ENCODE measurements at places on chromosomes 7 and 10.

DNA sequence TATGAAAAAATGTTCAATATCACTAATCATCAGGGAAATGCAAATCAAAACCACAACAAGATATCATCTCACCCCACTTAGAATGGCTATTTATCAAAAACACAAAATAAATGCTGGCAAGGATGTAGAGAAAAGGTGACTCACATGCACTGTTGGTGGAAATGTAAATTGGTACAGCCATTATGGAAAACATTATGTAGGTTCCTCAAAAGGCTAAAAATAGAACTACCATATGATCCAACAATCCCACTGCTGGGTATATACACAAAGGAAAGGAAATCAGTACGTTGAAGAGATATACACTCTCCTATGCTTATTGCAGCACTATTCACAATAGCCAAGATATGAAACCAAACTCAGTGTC, 50.2 kb downstream of the CDK1 start:
- DNase-seq: no peak

DNA sequence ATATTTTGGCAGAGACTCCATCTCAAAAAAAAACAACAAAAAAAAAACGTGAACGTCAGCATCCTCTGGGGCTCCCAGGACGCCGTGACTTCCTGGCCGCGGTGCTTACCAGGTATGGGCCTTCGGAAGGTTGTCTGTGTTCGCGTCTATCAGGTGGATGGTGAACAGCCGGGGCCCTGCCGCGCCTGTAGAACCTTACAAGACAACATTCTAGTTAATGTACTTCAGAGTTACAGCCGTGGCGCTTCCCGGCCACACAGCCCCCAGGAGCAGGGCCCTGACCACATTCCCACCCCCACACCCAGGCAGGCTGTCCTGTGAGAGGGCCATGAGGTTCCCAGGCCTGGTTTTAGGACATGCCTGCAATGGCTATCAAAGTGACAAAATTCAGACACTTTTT, 111.0 kb downstream of the SMURF1 start:
- DNase-seq: no peak

- no peak for DNase-seq
Observed at GRCh38 chr7:56077681-56078080, 13.6 kb downstream of the SUMF2 start.

- no peak for DNase-seq
Observed at GRCh38 chr10:27192284-27192683, 37.1 kb downstream of the MASTL start.

GRCh38 chr10:86751477-86751876, 4.9 kb upstream of the BMPR1A start:
- no peak for DNase-seq

- DNase-seq: no peak
Observed at GRCh38 chr10:45461034-45461433, 87.0 kb downstream of the ALOX5 start.

GRCh38 chr10:28769091-28769604, 91.8 kb downstream of the BAMBI start:
- no peak for DNase-seq

- DNase-seq: no peak
Observed at GRCh38 chr10:129272176-129272575, 194.9 kb upstream of the MGMT start.

GRCh38 chr10:124614003-124614659, 130.0 kb downstream of the FAM53B start:
- DNase-seq: no peak

GRCh38 chr10:54441275-54441674, 359.8 kb downstream of the PCDH15 start:
- DNase-seq: no peak

- DNase-seq: no peak
Observed at GRCh38 chr10:90577569-90577968, 280.3 kb downstream of the HTR7 start.

DNA sequence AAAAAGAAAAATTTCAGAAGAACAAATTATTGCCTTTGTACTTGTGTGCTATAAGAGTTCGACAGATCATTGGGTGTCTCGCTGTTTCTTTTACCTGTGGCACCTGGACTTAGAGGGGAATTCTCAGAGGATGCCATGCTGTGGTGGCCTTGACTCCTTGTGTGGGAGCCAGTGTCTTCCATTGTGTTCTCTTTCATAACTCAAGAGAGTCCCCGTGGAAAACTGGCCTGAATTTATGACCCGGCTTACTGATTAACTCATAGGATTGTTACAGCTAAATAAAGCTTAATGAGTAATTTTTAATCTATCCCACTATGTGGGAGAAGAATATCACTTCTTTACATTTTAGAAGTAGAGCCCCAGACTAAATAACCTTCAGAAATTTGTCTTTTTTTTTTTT, 54.5 kb downstream of the UBE3C start:
- no peak for DNase-seq

- DNase-seq: no peak
Observed at GRCh38 chr10:62025901-62026879, 124.7 kb downstream of the ARID5B start.

GRCh38 chr10:123351715-123352114, 197.5 kb downstream of the BUB3 start:
- DNase-seq: no peak

DNA sequence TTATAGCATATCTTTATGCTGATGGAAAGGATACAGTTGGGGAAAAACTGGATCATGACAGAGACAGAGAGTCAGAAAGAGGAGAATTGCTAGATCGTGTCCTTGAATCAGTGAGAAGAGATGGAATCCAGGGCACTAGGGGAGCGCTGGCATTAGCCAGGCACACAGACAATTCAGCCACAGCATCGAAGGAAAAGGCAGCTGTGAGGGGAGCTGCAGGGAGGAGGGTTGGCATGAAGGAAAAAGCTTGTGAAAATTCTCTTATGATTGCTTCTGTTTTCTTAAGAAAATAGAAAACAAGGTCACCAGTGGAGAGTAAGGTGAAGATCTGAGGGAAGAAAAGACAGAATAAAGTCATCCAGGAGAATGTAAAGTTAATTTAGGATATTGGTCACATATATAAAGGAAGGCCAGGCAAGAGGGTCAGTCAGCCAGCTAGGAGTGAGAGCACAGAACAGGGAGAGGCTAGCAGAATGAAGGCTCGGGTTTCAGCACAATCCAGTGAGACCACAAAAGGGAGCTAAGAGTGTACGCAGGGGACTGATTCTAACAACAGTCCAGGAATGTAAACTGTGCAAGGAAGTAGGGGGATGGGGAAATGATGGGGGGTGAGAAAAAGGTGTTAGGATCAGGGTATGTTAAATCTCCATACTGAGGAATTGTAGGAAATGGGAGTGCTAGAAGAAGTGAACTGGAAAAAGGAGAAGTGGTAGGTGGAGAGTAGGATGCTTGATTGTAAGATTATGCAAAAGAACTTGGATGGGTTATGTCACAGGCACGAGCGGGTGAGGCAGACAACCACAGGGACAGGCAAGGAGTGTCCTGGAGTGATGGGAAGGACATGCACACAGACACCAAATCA, 112.0 kb downstream of the RNF32 start:
- DNase-seq: no peak

GRCh38 chr7:95433952-95434556, 774 bp downstream of the PON2 start:
- no peak for DNase-seq

DNA sequence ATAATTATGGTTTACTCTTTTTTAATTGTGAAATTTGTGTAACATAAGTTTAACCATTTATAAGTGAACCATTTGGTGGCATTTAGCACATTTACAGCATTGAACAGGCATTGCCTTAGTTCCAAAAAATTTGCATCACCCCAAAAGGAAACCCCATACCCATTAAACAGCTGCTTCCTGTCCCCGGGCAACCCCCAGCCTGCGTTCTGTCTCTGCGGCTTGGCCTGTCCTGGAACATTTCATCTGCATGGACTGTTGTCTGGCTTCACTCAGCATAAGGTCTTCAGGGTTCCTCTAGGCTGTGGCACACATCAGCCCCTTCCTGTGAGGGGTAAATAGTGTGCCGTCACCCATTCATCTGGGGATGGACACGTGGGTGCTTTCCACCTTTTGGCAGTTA, 6.9 kb downstream of the RET start:
- no peak for DNase-seq

GRCh38 chr7:116704650-116705228, 32.7 kb downstream of the MET start:
- DNase-seq: no peak

- DNase-seq: no peak
Observed at GRCh38 chr7:20651960-20652544, 36.6 kb downstream of the ABCB5 start.

- no peak for DNase-seq
Observed at GRCh38 chr7:27245124-27245797, 2.7 kb downstream of the EVX1 start.

DNA sequence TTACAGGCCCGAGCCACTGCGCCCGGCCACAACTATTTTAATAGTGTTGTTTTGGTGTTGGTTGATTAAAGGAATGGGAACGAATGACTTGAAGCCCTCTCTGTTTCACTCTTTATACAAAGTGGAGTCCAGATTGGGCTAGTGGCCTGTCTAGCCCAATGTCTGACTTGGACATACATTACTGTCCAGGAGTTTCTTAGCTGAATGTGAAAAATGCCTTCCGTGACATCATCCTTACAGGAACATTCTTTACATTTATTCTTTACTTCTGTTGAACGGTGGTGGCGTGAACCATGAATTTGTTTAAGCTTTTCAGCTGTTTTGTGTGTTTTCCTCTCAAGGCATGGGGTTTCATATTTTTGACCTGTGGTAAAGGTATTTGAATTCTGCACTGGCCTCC, 67.9 kb downstream of the DAGLB start:
- no peak for DNase-seq

DNA sequence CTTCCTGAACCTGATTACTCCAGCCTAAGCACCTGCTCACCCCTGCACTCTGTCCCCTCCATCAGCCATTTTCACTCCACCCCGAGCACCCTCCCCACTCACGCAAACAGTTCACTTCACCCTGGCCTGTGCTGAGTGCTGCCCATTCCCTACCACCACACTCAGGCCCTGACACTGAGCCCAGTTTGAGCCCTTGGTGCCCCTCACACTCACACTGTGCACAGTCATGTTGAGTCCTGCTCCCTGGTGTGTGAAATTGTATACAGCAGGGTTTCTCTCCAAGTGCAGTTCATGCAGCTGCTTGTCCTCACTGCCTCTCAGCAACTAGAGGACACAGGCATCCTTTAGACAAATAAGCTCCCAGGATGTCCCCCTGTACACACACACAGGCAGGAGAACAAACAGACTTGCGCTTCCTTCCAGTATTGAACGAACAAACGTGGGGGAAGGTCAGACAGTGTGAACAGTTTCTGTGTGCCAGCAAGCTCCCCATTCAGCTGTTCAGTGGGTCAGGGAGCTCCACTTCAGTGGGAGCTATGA, 6.8 kb downstream of the MYO1G start:
- no peak for DNase-seq

GRCh38 chr10:7576340-7576739, 90.4 kb downstream of the ITIH5 start:
- no peak for DNase-seq

DNA sequence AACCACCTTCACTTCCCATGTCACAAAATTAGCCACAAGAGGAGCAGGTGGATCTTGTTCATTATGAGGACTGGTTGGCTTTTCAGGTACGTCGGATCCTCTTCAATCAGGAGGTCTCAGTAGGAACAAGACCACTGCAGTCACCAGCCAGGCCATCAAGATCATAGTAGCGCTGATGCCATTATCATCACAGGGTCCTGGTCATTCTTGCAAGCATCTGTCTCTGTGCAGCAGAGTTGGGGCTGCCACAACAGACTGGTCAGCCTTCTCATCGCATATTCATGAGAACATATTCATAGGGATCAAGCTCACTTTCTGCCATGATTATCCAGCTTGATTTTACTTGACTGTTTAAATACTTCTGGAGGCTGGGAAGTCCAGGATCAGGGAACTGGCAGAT, 67.1 kb downstream of the ADCYAP1R1 start:
- no peak for DNase-seq

All from stimulated activated CD4-positive, alpha-beta T cell treated with anti-CD3 and anti-CD28 coated beads, TNF-alpha, amount 100 ng/mL, for 1 hour (primary cell).